ENCODE measurements at places on chromosomes 4 and X.

- H3K27me3 ChIP-seq: no peaks in the 10 kb centered on the region
- no peak overlapping the region for H3K4me3 ChIP-seq
- no peak overlapping the region for H3K27ac ChIP-seq
- H3K36me3 ChIP-seq: no peaks in the 10 kb centered on the region
- H3K4me1 ChIP-seq: no peaks in the 10 kb centered on the region
These were observed 313.8 kb downstream of the CAMK2D start for GRCh38 chr4:113447769-113448168.

- H3K4me3 ChIP-seq: no peak overlapping the region
- no peaks in the 10 kb centered on the region for H3K4me1 ChIP-seq
- H3K36me3 ChIP-seq: no peaks in the 10 kb centered on the region
- DNase-seq: no peak
- H3K27me3 ChIP-seq: no peaks in the 10 kb centered on the region
- H3K27ac ChIP-seq: no peak overlapping the region
These were observed 211.8 kb downstream of the SLC7A11 start for GRCh38 chr4:138030375-138030774.

DNA sequence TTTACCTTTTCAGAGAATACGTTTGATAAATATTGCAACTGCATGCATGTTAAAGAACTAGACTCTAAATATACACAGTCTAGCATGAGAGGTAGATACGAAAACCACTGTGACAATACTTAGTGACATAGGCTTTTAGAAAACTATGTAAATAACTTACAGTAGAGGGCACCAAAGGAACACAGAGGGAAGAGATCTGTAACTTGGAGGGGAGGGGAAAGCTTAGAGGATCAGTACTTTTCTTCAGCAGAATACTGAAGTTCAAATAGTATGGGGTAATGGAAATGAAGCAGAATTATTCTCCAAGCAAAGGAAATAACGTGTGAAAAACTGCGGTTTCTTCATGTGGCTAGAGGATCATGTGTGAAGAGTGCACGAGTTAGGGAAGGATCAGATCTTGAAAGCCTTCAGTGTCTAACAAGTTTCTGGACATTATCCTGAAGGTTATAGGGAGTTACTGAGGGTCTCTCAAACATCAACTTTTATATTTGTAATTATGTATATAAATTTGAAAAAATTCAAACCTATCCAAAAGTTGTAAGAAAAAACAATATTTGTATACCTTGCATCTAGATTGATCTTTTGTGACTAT, 264.3 kb downstream of the NPFFR2 start:
- H3K4me3 ChIP-seq: no peak overlapping the region
- DNase-seq: no peak
- no peaks in the 10 kb centered on the region for H3K36me3 ChIP-seq
- no peaks in the 10 kb centered on the region for H3K27me3 ChIP-seq
- H3K27ac ChIP-seq: no peak overlapping the region

DNA sequence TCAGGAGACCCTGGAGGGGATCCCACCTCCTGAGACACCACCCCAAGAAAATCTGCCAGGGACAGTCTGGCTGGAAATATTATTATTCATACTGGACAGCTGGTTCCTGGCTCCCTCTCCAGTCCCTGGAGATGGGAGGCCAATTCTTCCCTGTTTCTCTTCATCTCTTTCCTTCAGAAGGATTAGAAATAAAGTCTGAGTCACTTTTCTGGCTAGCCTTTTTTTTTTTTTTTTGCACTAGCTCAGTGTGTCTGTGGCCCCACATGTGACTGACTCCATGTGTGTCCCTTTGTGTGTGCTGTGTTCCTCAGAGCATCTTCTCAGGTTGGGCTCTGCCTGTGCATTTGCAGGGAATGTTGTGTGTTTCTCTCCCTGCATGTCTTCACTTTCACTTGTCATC, 1.8 kb upstream of the FRMPD3 start:
- no peak overlapping the region for H3K4me3 ChIP-seq
- H3K27ac ChIP-seq: no peak overlapping the region
- no peaks in the 10 kb centered on the region for H3K4me1 ChIP-seq
- no peak for DNase-seq

DNA sequence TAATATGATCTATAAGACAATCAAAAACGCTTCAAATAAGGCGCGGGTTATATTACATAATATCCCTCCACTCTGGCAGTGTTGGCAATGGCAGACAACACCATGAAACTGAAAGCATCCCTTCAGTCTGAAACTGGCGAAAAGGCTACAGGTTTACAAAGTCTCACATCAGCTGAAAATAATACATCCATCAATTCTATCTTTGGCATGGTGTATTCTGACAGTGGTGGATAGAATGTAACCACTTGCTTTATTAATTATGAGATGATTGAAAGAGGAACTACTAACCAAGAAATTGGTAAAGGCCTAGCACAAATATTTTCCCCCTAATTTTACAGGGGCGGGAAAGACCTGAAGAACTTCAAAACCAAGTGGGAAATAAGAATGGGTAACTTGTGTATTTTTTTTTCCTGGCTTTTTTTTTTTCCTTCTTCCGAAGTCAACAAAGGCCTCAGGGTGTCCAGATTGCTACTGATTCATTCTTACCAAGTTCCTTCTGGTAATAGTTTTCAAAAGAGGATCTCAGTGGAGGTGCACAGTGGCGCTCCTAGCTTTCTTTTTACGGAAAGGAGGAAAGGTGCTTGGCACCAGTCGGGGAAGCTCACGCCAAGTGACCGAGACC, 728 bp downstream of the UBA6 start:
- no peaks in the 10 kb centered on the region for H3K27me3 ChIP-seq
- peak overlapping the region; percentile 95 for H3K27ac ChIP-seq
- no peak for DNase-seq
- H3K36me3 ChIP-seq: no peaks in the 10 kb centered on the region

DNA sequence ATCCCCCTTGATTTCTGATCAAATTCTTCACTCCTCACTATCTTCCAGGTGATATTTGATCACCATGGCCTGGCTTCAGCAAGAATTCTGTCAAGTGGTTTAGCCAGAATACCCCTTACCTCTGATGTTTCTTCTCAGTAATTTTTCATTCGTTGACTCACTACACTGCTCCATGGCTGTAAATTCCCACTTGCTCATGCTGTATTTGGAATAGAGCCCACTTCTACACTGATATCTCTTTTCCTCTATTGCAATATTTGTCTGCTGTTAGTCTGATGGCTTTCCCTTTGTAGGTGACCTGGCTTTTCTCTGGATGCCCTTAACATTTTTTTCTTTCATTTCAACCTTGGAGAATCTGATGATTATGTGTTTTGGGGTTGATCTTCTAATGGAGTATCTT, 73.9 kb upstream of the DIPK2B start:
- H3K4me3 ChIP-seq: no peak overlapping the region
- H3K27ac ChIP-seq: no peak overlapping the region
- H3K27me3 ChIP-seq: no peaks in the 10 kb centered on the region
- H3K36me3 ChIP-seq: no peaks in the 10 kb centered on the region
- no peak for DNase-seq

DNA sequence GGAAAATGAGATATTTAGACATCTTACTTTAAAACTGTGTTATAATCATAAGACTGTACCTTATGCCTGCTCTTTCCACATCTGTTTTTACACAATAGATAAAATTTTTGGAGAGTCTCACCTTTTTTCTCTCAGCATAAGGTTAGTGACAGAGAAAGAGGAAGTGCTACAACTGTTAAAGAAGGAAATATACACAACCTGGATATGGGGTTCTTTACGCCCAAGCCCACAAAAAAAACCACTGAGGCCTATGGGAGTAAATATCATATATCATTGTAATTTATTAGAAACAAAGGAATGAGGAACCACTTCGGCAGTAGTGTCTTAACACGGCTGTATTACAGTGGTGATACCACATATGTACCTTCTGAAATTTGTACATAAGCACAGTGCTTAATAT, 265.9 kb upstream of the GK2 start:
- DNase-seq: no peak
- no peaks in the 10 kb centered on the region for H3K27me3 ChIP-seq
- no peak overlapping the region for H3K4me3 ChIP-seq
- H3K4me1 ChIP-seq: no peaks in the 10 kb centered on the region
- H3K27ac ChIP-seq: no peak overlapping the region

- no peak overlapping the region for H3K27ac ChIP-seq
- H3K27me3 ChIP-seq: no peaks in the 10 kb centered on the region
- DNase-seq: no peak
- H3K4me1 ChIP-seq: peaks cover 19% of the 10 kb centered on the region
- H3K36me3 ChIP-seq: peaks cover 3% of the 10 kb centered on the region
These were observed 2.5 kb downstream of the MAEA start for GRCh38 chr4:1291996-1292702.

DNA sequence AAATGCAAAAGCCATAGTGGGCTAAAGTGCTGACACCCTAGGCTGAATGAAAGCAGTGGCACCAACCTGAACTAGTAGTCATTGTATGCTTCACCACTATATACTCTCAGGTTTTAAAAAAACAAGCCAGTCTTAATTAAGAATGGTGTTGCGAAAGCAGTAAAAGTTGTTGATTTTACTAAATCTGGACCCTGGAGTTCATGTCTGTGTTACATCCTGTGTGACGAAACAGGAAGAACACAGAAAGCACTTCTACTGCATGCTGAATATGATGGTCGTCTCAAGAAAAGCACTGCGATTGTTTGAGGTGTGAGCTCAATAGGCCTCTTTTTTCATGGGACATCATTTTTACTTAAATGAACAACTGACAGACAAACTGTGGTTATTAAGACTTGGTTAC, 24.2 kb upstream of the GDPD2 start:
- H3K27ac ChIP-seq: no peak overlapping the region
- no peak overlapping the region for H3K4me3 ChIP-seq
- DNase-seq: no peak
- H3K36me3 ChIP-seq: no peaks in the 10 kb centered on the region

GRCh38 chr4:71186566-71187403, 152.0 kb upstream of the SLC4A4 start:
- H3K36me3 ChIP-seq: no peaks in the 10 kb centered on the region
- H3K27me3 ChIP-seq: peaks cover 24% of the 10 kb centered on the region
- H3K4me3 ChIP-seq: no peak overlapping the region
- H3K27ac ChIP-seq: no peak overlapping the region
- no peaks in the 10 kb centered on the region for H3K4me1 ChIP-seq

- no peaks in the 10 kb centered on the region for H3K36me3 ChIP-seq
- DNase-seq: no peak
- no peaks in the 10 kb centered on the region for H3K27me3 ChIP-seq
- no peaks in the 10 kb centered on the region for H3K4me1 ChIP-seq
- no peak overlapping the region for H3K27ac ChIP-seq
- no peak overlapping the region for H3K4me3 ChIP-seq
These were observed 160.3 kb upstream of the RASGEF1B start for GRCh38 chr4:81631958-81632441.

- H3K36me3 ChIP-seq: no peaks in the 10 kb centered on the region
- peak overlapping the region; percentile 3 for H3K4me3 ChIP-seq
- peaks cover 52% of the 10 kb centered on the region for H3K4me1 ChIP-seq
- peak overlapping the region; percentile 71 for H3K27ac ChIP-seq
- no peaks in the 10 kb centered on the region for H3K27me3 ChIP-seq
- DNase-seq: no peak
These were observed 30.5 kb downstream of the AFF1 start for GRCh38 chr4:86965019-86965976.

DNA sequence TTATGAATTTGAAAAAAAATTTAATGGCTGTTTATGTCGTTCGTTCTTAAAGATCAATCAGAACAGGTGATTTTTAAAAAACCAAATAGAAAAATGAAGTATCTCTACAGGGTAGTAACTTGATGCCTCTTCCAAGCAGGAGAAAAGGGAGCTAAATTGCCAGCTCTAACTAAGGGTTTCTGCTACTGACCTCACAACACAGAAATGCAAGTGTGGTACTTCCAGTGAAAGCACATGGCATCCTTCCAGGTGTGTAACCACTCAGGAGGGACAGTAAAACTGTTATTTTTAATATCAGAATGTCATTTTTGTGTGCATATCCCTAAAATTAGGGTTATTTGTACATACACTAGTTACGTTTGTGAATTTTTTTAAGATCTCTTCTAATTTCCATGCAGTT, 116.8 kb upstream of the ZCCHC13 start:
- H3K27ac ChIP-seq: no peak overlapping the region
- H3K27me3 ChIP-seq: no peaks in the 10 kb centered on the region
- no peak for DNase-seq
- no peaks in the 10 kb centered on the region for H3K4me1 ChIP-seq
- no peak overlapping the region for H3K4me3 ChIP-seq

DNA sequence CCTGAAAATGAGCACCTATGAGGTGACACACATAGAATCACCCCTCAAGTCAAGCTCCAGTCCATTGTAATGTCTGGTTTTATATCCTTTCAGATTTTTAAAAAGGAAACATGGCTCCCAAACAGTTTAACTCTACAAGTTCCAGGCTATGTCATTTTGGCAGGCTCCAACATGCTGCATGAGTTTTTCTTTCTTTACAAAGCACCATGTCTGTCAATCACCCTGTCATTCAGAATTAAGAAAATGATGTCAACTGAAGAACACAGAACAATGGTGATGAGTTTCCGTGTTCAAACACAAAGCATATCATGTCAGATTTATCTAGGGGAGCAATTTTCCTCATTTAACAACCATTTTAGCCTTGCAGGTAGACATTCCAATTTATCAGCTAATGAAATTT, 106.5 kb downstream of the AMMECR1 start:
- no peaks in the 10 kb centered on the region for H3K36me3 ChIP-seq
- no peak overlapping the region for H3K4me3 ChIP-seq
- H3K27ac ChIP-seq: no peak overlapping the region
- no peaks in the 10 kb centered on the region for H3K27me3 ChIP-seq
- H3K4me1 ChIP-seq: no peaks in the 10 kb centered on the region

- peaks cover 22% of the 10 kb centered on the region for H3K4me1 ChIP-seq
- H3K4me3 ChIP-seq: no peak overlapping the region
- no peaks in the 10 kb centered on the region for H3K27me3 ChIP-seq
- H3K27ac ChIP-seq: peak overlapping the region; percentile 57
- no peak for DNase-seq
These were observed 49.2 kb downstream of the PRPS1 start for GRCh38 chrX:107677501-107677901.

- H3K36me3 ChIP-seq: no peaks in the 10 kb centered on the region
- no peaks in the 10 kb centered on the region for H3K4me1 ChIP-seq
- H3K27me3 ChIP-seq: no peaks in the 10 kb centered on the region
- H3K27ac ChIP-seq: no peak overlapping the region
These were observed 263.6 kb downstream of the DCTD start for GRCh38 chr4:182653596-182653995.

DNA sequence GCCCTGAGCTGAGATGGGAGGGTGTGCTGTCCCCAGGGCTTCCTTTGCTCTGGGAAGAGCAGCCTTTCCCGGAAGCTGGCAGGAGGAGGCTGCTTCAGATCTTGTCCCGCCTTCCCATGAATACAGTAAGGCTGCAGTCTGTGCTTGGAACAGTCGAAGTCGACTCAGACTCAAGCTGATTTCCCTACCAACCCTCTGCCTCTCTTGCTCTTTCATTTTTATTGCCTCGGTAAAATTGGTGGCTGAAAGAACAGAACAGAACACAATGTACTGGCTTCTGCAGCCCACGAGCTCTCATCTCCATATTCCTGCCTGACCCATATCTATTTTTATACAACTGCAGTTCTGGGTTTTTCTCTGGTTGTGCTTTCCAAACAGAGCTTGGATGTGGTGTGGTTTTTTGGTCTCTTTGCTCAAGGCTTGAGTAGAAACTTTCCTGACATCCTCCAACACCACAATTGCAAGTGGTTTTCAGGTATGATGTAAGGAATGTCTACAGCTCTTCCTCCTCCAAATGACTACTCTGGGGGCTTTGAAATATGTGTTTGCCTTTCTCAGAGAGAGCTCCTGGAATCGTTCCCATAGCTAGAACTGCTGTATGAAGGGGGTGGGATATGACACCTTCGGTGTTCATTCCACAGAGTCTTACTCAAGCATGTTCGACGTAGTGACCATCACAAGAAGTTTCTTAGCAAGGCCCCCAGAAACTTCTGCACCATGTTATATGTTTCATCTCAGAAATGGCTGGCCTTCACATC, 61.3 kb downstream of the ENPP6 start:
- H3K4me3 ChIP-seq: no peak overlapping the region
- DNase-seq: no peak
- no peaks in the 10 kb centered on the region for H3K4me1 ChIP-seq
- no peak overlapping the region for H3K27ac ChIP-seq
